ENCODE measurements at places on chromosomes 2 and 18. TPM values are rescaled to one million over a fixed set of nuclear protein-coding genes. Genes with fewer than 3 reads are reported as not detected.

The DPYSL5 gene
- not detected for polyA plus RNA-seq

The C2orf66 gene
- not detected for polyA plus RNA-seq

The TANK gene
- 32.5 TPM for polyA plus RNA-seq

The TGFA gene
- polyA plus RNA-seq = 2.6 TPM

The GALR1 gene
- not detected for polyA plus RNA-seq

The SEMA4C gene
- 4.8 TPM for polyA plus RNA-seq

The CYP26B1 gene
- polyA plus RNA-seq = not detected

The DSEL gene
- not detected for polyA plus RNA-seq

The DCC gene
- polyA plus RNA-seq = not detected

- no peak for DNase-seq
- no peaks in the 10 kb centered on the region for H3K4me1 ChIP-seq
- H3K36me3 ChIP-seq = no peaks in the 10 kb centered on the region
- H3K4me3 ChIP-seq = no peak within 1 kb of the TSS
These were observed at the start of gene C18orf63 for GRCh38 chr18:74315464-74316256. Gene C18orf63 (plus strand): TSS chr18:74315839. CDS start chr18:74317866, 2,027 bp downstream.

GRCh38 chr2:85694052-85695025, at the start of gene GNLY:
Gene GNLY (plus strand): TSS chr2:85694358. CDS start chr2:85694419, 61 bp downstream.
- peaks cover 77% of the 10 kb centered on the region for H3K4me1 ChIP-seq
- peak within 1 kb of the TSS; percentile 98 for H3K27ac ChIP-seq
- H3K27me3 ChIP-seq = peaks cover 38% of the 10 kb centered on the region
- peak; percentile 89 for DNase-seq
- peak within 1 kb of the TSS; percentile 97 for H3K4me3 ChIP-seq

GRCh38 chr18:50717563-50717962, 102.3 kb downstream of the MRO start:
- no peak overlapping the region for H3K4me3 ChIP-seq
- no peak for DNase-seq
- no peak overlapping the region for H3K27ac ChIP-seq
- H3K4me1 ChIP-seq = no peaks in the 10 kb centered on the region

DNA sequence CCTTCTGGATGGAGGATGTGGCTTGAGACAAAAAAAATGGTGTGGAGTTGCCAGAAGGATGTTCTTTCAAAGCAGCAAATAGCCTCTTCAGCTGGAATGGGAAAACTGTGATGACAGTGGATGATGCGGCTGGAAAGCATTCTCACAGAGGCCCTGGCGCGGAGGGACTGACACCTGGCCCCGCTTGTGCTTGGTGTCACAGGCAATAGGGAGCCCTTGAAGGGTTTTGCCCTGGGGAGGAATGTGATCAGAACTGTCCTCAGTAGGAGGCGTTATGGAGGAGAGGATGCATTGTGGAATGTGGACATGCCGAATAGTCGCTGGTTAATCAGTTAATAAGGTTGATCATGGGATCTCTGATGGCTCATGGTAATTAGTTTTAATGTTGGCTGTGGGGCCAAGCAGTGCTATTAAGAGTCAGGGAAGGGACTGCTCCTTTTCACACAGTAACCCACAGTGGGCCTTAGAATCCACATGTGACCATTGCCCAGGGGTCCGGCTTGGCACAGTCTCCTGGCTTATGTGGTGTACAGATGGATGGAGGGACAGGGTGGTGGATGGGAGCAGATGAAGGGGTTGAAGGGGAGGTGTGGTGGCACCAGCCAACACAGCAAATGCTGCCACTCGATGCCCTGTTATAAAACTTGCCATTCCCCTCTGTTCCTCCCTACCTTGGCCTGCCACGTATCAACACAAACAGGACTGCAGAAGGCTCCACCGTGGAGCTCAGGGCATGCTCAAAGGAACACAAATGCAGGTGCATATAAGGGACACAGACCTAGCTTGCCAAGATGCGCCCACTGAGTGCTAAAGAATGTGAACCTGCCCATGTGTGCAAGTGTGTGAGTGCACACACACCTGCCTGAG, 71.7 kb downstream of the CIB4 start:
- peaks cover 10% of the 10 kb centered on the region for H3K27me3 ChIP-seq
- no peak overlapping the region for H3K27ac ChIP-seq
- no peak overlapping the region for H3K4me3 ChIP-seq
- H3K4me1 ChIP-seq = no peaks in the 10 kb centered on the region

- H3K27me3 ChIP-seq = no peaks in the 10 kb centered on the region
- H3K4me1 ChIP-seq = no peaks in the 10 kb centered on the region
- no peak overlapping the region for H3K4me3 ChIP-seq
- H3K27ac ChIP-seq = no peak overlapping the region
- DNase-seq = no peak
These were observed 94.0 kb upstream of the ITGA4 start for GRCh38 chr2:181363164-181363563.

DNA sequence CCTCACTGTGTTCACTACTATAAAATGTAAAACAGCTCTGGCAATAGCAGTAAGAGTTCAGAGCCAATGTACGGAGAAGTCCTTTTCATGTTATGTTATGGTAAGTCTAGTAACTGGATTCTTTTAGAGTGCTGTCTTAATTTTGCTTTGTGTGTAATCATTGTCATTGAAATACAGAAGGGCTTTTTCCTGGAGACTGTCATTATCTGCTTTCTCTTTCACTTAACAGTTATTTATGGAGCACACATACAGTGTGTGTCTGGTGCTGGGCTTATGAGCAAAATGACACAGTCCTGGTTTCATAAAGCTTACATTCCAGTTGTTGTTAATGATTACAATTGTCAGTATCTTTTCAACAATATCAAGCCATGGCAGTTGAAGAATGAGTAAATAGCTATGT, 95.5 kb downstream of the CCDC102B start:
- no peak overlapping the region for H3K27ac ChIP-seq
- no peaks in the 10 kb centered on the region for H3K36me3 ChIP-seq
- no peak for DNase-seq
- H3K27me3 ChIP-seq = peaks cover 1% of the 10 kb centered on the region
- no peak overlapping the region for H3K4me3 ChIP-seq

DNA sequence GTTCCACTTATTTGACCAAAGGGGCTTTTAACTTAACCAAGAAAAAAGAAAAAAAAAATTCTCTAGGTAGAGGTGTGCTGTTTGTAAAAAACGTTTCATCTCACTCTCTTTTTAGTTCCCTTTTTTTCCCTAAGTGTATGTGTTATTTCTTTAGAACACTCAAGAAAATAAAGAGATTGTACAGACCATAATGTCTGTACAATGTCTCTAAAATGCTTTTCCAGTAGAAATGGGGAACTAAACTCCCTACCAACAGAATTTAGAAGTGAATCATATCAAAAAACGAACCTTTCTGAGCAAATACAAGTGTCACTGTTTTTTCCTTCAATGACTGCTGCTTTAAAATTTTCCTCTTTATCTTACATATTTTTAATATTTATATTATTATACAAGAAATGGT, 72.0 kb downstream of the CDH7 start:
- H3K36me3 ChIP-seq = no peaks in the 10 kb centered on the region
- no peaks in the 10 kb centered on the region for H3K4me1 ChIP-seq
- no peak overlapping the region for H3K4me3 ChIP-seq
- DNase-seq = no peak

GRCh38 chr2:46849721-46850556, 65.7 kb downstream of the MCFD2 start:
- no peak overlapping the region for H3K4me3 ChIP-seq
- no peak for DNase-seq
- no peak overlapping the region for H3K27ac ChIP-seq
- no peaks in the 10 kb centered on the region for H3K36me3 ChIP-seq
- H3K27me3 ChIP-seq = peaks cover 4% of the 10 kb centered on the region

- H3K36me3 ChIP-seq = no peaks in the 10 kb centered on the region
- H3K4me1 ChIP-seq = no peaks in the 10 kb centered on the region
- H3K27ac ChIP-seq = no peak overlapping the region
- DNase-seq = no peak
- H3K4me3 ChIP-seq = no peak overlapping the region
These were observed 96.9 kb downstream of the KCNS3 start for GRCh38 chr2:17975401-17975800.

GRCh38 chr2:157498483-157498882, 54.6 kb upstream of the CYTIP start:
- peaks cover 14% of the 10 kb centered on the region for H3K4me1 ChIP-seq
- no peak overlapping the region for H3K27ac ChIP-seq
- peaks cover 2% of the 10 kb centered on the region for H3K27me3 ChIP-seq
- H3K4me3 ChIP-seq = no peak overlapping the region

DNA sequence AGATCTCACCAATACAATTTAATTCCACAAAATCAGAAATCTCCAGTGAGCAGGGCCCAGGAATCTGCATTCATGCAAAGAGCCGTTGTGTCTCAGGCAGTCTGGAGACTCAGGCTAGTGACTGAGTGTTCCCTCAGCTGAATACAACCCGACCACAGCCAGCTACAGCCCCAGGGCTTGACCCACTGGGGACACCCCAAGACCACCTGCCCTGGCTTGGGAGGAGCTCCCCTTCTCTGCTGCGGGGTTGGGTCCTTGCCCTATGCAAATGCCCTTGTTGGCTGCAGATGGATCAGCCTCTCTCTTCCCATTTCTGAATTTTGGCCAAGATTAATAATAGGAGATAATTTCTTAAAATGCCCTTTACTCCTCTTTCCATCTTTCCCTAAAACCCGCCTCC, 157.7 kb downstream of the TWIST2 start:
- no peak overlapping the region for H3K4me3 ChIP-seq
- DNase-seq = no peak
- H3K4me1 ChIP-seq = no peaks in the 10 kb centered on the region
- no peak overlapping the region for H3K27ac ChIP-seq
- peaks cover 25% of the 10 kb centered on the region for H3K27me3 ChIP-seq

GRCh38 chr2:215664847-215665525, 229.1 kb upstream of the FN1 start:
- H3K27ac ChIP-seq = no peak overlapping the region
- H3K36me3 ChIP-seq = no peaks in the 10 kb centered on the region
- no peak overlapping the region for H3K4me3 ChIP-seq
- H3K27me3 ChIP-seq = no peaks in the 10 kb centered on the region
- DNase-seq = no peak

DNA sequence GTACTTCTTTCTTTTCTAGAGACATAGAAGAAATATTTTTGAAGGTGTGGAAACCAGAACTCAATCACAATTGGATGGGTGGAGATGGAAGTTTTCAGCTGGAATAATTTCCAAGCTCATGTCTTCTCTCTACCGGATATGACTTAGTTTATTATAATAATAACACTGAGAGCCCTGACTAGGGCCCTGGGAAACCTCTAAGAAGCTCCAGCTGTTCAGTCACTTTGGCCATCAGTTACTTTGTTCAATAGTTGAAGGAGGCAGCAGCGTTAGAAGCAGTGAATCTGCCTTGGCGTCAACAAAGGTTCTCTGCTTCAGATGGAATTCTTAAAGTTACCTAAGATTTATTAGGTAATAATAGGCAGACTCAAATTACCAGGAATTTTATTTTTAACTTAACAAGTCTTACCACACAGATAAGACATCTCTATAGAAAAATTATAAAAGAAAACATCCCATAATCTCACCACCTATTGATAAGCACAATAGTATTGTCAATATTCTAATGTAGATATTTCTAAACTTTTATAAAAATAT, 293.8 kb upstream of the CHAC2 start:
- H3K27ac ChIP-seq = no peak overlapping the region
- H3K4me1 ChIP-seq = no peaks in the 10 kb centered on the region
- H3K36me3 ChIP-seq = no peaks in the 10 kb centered on the region
- no peak for DNase-seq

- no peak overlapping the region for H3K4me3 ChIP-seq
- H3K27me3 ChIP-seq = peaks cover 1% of the 10 kb centered on the region
- H3K4me1 ChIP-seq = no peaks in the 10 kb centered on the region
- no peak overlapping the region for H3K27ac ChIP-seq
- H3K36me3 ChIP-seq = peaks cover 5% of the 10 kb centered on the region
These were observed 149.6 kb upstream of the GALNT5 start for GRCh38 chr2:157107877-157108276.

GRCh38 chr2:174376967-174377366, 18.6 kb upstream of the SCRN3 start:
- H3K27me3 ChIP-seq = peaks cover 1% of the 10 kb centered on the region
- peaks cover 46% of the 10 kb centered on the region for H3K36me3 ChIP-seq
- H3K4me3 ChIP-seq = no peak overlapping the region
- peaks cover 2% of the 10 kb centered on the region for H3K4me1 ChIP-seq
- no peak overlapping the region for H3K27ac ChIP-seq
- no peak for DNase-seq

GRCh38 chr2:173196080-173196479, 120.4 kb downstream of the MAP3K20 start:
- no peak for DNase-seq
- H3K27ac ChIP-seq = no peak overlapping the region
- H3K27me3 ChIP-seq = no peaks in the 10 kb centered on the region
- H3K4me3 ChIP-seq = no peak overlapping the region

DNA sequence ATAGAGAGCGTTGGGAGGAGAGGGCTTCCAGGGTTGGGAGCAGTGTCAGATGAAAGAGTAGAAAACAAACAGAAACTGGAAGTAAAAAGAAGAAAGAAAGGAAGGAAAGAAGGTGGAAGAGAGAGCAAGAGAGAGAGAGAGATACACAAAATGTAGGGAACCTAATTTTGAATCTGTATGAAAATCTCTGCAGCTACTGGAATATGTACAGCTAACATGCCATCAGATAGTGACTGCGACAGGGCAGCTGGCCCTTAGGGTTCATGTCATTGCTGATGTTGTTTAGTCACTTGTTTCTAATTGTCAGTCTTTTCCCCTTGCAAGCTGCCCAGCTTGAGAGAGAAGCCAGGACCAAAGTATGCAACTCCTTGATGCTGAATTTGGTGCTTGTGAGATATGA, 85.8 kb downstream of the POLE4 start:
- no peaks in the 10 kb centered on the region for H3K27me3 ChIP-seq
- H3K36me3 ChIP-seq = peaks cover 3% of the 10 kb centered on the region
- no peak overlapping the region for H3K4me3 ChIP-seq

GRCh38 chr2:26043862-26044696, 10.2 kb downstream of the RAB10 start:
- H3K4me3 ChIP-seq = peak overlapping the region; percentile 70
- peaks cover 82% of the 10 kb centered on the region for H3K4me1 ChIP-seq
- H3K27ac ChIP-seq = peak overlapping the region; percentile 63
- H3K36me3 ChIP-seq = no peaks in the 10 kb centered on the region
- peak; percentile 16 for DNase-seq

GRCh38 chr2:197205585-197206215, 104.9 kb downstream of the ANKRD44 start:
- peaks cover 7% of the 10 kb centered on the region for H3K27me3 ChIP-seq
- peak; percentile 84 for DNase-seq
- H3K27ac ChIP-seq = peak overlapping the region; percentile 96

DNA sequence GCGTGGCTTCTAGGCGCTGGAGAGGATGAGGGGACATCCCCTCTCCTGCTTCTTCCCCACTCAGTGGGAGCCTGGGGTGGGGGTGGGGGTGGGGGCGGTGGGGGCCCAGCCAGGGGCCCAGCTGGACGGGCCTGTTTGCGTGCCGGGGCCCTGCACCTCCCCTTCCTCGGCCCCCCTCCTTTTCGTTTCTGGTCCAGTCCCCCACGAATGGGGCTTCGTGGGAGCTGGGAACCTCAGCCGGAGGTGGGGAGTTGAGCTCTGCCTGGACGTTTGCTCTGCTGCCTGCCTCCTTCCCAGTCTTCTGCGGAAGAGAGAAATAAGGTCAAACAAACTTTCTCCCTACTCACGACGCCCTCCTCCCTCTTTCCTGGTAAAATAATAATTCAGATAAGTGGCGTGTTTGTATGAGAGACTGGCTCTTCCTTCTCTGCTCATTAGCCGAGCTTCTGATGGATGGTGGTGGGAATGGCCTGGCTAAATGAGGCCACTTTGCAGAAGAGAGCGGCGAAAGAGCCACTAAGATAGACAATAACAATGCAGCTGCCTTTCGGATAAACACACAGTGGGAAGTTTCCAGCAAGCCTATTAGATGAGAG, 782 bp downstream of the MTA3 start:
- H3K36me3 ChIP-seq = no peaks in the 10 kb centered on the region
- DNase-seq = no peak
- no peaks in the 10 kb centered on the region for H3K27me3 ChIP-seq
- peaks cover 25% of the 10 kb centered on the region for H3K4me1 ChIP-seq
- H3K4me3 ChIP-seq = peak overlapping the region; percentile 96
